Naive thymus-derived CD8-positive, alpha-beta T cell (primary cell): ENCODE measurements at places on chromosomes 12 and 14.

DNA sequence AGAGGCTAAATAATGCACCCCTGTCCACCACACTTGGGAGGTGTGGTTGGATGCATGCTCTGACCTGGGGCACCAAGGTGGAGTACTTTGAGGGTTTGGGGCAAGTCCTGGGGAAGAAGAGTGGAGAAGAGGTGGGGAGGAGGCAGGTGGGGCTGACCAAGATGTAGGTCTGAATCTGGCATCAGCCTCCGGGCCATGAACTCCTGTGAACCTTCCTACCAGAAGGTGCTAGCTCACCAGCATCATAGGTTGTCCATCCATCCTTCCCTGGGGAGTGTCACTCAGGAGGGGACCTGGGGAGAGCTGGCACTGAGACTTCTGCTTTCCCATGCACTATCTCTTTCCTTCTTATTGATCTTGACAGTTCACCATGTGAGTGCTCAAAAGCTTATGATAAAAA is 13.6 kb upstream of the EMP1 start:
- no peaks in the 10 kb centered on the region for H3K36me3 ChIP-seq
- H3K4me3 ChIP-seq = no peak overlapping the region
- DNase-seq = no peak
- peaks cover 23% of the 10 kb centered on the region for H3K4me1 ChIP-seq
- peaks cover 11% of the 10 kb centered on the region for H3K27me3 ChIP-seq

- H3K4me3 ChIP-seq = no peak overlapping the region
- no peaks in the 10 kb centered on the region for H3K36me3 ChIP-seq
- peaks cover 16% of the 10 kb centered on the region for H3K27me3 ChIP-seq
- H3K4me1 ChIP-seq = peaks cover 9% of the 10 kb centered on the region
- no peak overlapping the region for H3K27ac ChIP-seq
These were observed 21.3 kb upstream of the RFLNA start for GRCh38 chr12:124273630-124274029.

GRCh38 chr12:3604748-3605586 is 114.0 kb downstream of the PRMT8 start:
- H3K27me3 ChIP-seq = no peaks in the 10 kb centered on the region
- H3K4me3 ChIP-seq = no peak overlapping the region
- no peak overlapping the region for H3K27ac ChIP-seq
- no peak for DNase-seq
- H3K4me1 ChIP-seq = peaks cover 8% of the 10 kb centered on the region

- H3K27me3 ChIP-seq = peaks cover 8% of the 10 kb centered on the region
- DNase-seq = no peak
- H3K4me3 ChIP-seq = no peak overlapping the region
- H3K4me1 ChIP-seq = no peaks in the 10 kb centered on the region
These were observed 73.1 kb upstream of the MYL2 start for GRCh38 chr12:110993434-110993833.

GRCh38 chr14:20515846-20516245 is 10.5 kb downstream of the RNASE10 start:
- no peak overlapping the region for H3K27ac ChIP-seq
- H3K4me1 ChIP-seq = no peaks in the 10 kb centered on the region
- DNase-seq = no peak

GRCh38 chr12:29216266-29216665 is 67.2 kb downstream of the FAR2 start:
- no peak overlapping the region for H3K27ac ChIP-seq
- no peaks in the 10 kb centered on the region for H3K36me3 ChIP-seq
- H3K27me3 ChIP-seq = no peaks in the 10 kb centered on the region
- DNase-seq = no peak

DNA sequence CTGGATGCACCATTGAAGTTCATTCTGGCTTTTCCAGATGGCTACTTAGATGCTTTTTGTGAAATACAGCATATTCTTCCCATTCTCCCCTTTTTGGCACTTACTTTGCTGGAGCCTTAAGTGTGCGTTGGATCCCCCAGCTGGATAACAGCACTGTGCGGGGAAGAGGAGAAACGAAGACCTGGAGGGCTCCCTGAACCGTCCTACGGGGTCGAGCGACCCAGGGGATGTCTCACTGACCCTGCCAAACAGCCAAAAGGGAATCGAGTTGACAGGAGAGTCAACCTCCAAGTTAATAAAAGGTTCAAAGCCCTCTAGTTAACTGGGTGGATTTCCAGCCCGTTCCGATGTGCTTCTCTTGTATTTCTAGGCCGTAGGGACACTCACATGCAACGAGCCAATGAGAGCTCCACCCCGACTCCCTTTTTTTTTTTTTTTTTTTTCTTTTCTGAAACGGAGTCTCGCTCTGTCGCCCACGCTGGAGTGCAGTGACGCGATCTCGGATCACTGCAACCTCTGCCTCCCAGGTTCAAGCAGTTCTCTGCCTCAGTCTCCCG is 1.0 kb upstream of the CAMKK2 start:
- peaks cover 7% of the 10 kb centered on the region for H3K4me1 ChIP-seq
- peak overlapping the region; percentile 81 for H3K4me3 ChIP-seq
- no peaks in the 10 kb centered on the region for H3K36me3 ChIP-seq
- no peaks in the 10 kb centered on the region for H3K27me3 ChIP-seq
- no peak for DNase-seq
- H3K27ac ChIP-seq = peak overlapping the region; percentile 34

GRCh38 chr12:49824416-49824815 is 3.8 kb downstream of the NCKAP5L start:
- H3K27me3 ChIP-seq = no peaks in the 10 kb centered on the region
- H3K4me1 ChIP-seq = peaks cover 36% of the 10 kb centered on the region
- DNase-seq = no peak

- H3K27me3 ChIP-seq = peaks cover 41% of the 10 kb centered on the region
- H3K36me3 ChIP-seq = no peaks in the 10 kb centered on the region
- H3K27ac ChIP-seq = no peak overlapping the region
- H3K4me3 ChIP-seq = no peak overlapping the region
- DNase-seq = no peak
These were observed 160.6 kb downstream of the MON2 start for GRCh38 chr12:62627181-62627580.

- H3K4me3 ChIP-seq = no peak overlapping the region
- no peak for DNase-seq
- H3K4me1 ChIP-seq = no peaks in the 10 kb centered on the region
- no peak overlapping the region for H3K27ac ChIP-seq
These were observed 11.9 kb downstream of the NPAS3 start for GRCh38 chr14:32950584-32950983.

- no peak for DNase-seq
- H3K4me1 ChIP-seq = peaks cover 1% of the 10 kb centered on the region
- no peaks in the 10 kb centered on the region for H3K36me3 ChIP-seq
- H3K27me3 ChIP-seq = peaks cover 42% of the 10 kb centered on the region
These were observed 35.2 kb upstream of the DLK1 start for GRCh38 chr14:100691395-100692056.

DNA sequence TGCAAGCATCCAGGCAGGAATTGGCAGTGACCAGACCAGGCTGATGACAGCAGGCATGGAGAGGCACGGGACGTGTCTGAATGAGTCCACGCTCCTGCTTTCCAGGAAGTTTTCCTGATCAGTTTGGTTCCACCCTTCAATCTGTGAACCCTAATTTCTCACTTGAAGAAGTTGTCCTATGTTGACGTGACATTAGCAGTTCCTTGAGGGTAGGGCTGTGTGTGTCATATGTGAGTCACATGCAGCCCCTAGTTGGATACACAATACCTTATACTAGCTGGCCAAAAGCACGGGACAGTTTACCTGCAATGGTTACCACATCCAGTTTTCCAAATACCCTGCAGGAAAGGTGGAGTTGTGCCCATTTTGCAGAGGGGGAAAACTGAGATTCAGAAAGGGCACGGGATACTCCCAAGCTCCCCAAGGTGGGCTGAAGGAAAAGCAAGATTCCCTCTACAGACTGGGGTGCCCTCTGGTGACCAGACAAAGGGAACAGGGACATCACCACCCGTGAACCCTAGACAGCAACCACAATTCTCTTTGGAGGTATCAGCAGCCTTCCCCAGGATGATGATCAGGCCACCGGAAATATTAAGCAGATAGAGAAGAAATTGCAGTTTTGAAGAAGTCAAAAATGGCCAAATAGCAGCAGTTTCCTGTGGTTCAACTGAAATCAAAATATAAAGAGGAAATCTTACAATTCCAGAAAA is 194.5 kb downstream of the PHETA1 start:
- no peaks in the 10 kb centered on the region for H3K36me3 ChIP-seq
- no peak overlapping the region for H3K27ac ChIP-seq
- no peak overlapping the region for H3K4me3 ChIP-seq
- peaks cover 1% of the 10 kb centered on the region for H3K4me1 ChIP-seq
- H3K27me3 ChIP-seq = peaks cover 33% of the 10 kb centered on the region
- DNase-seq = no peak

DNA sequence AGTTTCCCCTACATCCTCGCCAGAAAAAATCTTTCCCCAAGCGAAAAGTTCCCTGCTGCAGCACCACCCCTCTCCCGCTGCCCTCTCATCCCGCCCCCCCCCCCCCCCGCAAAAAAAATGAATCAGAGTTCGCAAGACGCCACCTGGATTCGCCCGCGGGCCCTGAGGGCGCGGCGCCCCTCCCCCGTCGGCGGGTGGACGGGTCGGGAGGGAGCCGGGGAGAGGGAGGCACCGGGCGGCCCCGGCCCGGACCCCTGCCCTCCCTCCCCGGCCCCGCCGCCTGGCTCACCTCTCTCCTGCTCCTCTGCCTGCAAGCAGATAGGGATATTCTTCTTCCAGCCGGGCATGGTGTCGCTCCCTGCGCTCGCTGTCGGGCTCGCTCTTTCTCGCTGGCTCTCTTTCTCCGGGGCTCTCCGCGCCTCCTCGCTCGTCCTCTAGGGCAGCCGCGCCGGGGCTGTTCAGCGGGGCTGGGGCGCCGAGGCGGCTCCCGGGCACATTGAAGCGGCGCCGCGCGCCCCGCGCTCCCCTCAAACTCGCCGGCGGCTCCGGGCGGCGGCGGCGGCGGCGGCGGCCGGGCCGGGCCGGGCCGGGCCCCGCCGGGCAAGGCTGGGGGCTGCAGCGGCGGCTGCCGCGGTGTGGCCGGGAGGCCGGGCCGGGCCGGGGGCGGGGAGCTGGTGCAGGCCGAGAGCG is 200.3 kb upstream of the CAND1 start:
- peaks cover 49% of the 10 kb centered on the region for H3K27me3 ChIP-seq
- no peak for DNase-seq
- H3K27ac ChIP-seq = peak overlapping the region; percentile 89
- H3K4me3 ChIP-seq = peak overlapping the region; percentile 95
- peaks cover 25% of the 10 kb centered on the region for H3K4me1 ChIP-seq
- H3K36me3 ChIP-seq = no peaks in the 10 kb centered on the region

DNA sequence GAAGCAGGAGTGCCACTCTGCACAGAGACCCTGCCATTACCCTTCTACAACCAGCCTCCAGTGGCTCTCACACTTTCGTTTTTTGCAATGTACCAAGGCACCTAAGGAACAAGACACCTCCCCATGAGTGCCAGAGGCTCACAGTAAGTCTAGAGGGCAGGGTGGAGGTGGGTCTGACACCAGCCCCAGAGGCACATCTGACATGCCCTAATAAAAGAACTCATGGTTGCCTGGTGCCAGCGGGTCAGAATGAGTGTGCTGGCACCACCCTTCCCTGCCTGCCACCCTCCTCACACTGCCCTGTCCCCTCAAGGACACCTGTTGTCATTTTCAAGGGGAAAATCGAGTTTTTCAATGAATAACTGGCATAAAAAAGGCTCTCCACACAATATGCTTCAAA is 161.2 kb downstream of the FOXN3 start:
- no peak for DNase-seq
- peaks cover 4% of the 10 kb centered on the region for H3K36me3 ChIP-seq
- H3K4me3 ChIP-seq = no peak overlapping the region
- peak overlapping the region; percentile 12 for H3K27ac ChIP-seq
- H3K27me3 ChIP-seq = no peaks in the 10 kb centered on the region
- peaks cover 67% of the 10 kb centered on the region for H3K4me1 ChIP-seq

- no peak for DNase-seq
- H3K27ac ChIP-seq = no peak overlapping the region
- no peaks in the 10 kb centered on the region for H3K27me3 ChIP-seq
- no peaks in the 10 kb centered on the region for H3K4me1 ChIP-seq
These were observed 66.6 kb upstream of the SCN8A start for GRCh38 chr12:51524386-51524901.

DNA sequence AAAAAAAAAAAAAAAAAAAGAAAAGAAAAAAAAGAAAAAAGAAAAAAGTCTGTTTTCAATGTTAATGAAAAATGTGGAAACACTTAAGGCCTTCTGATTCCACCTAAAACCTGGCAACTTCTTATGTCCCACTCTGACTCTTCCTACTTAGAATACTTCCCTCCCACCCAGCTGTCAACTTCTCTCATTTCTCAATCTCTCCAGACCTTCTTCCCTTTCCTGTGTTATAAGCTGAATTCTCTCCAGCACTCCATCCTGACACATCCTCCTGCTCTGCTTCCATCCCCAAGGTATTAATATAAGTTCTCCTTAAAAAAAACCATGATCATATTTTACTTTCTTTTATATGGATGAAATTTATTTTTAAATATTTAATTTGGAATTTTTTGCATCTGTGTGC is 20.3 kb upstream of the TMTC1 start:
- no peak overlapping the region for H3K27ac ChIP-seq
- no peaks in the 10 kb centered on the region for H3K27me3 ChIP-seq
- no peaks in the 10 kb centered on the region for H3K4me1 ChIP-seq
- no peaks in the 10 kb centered on the region for H3K36me3 ChIP-seq
- no peak overlapping the region for H3K4me3 ChIP-seq
- DNase-seq = no peak

GRCh38 chr14:101234244-101234937 is 326.9 kb upstream of the DIO3 start:
- no peak for DNase-seq
- no peaks in the 10 kb centered on the region for H3K36me3 ChIP-seq
- no peak overlapping the region for H3K4me3 ChIP-seq
- peaks cover 7% of the 10 kb centered on the region for H3K27me3 ChIP-seq

GRCh38 chr14:95601650-95602049 is 66.8 kb downstream of the GLRX5 start:
- peaks cover 46% of the 10 kb centered on the region for H3K27me3 ChIP-seq
- H3K27ac ChIP-seq = no peak overlapping the region
- no peaks in the 10 kb centered on the region for H3K36me3 ChIP-seq
- H3K4me3 ChIP-seq = no peak overlapping the region

DNA sequence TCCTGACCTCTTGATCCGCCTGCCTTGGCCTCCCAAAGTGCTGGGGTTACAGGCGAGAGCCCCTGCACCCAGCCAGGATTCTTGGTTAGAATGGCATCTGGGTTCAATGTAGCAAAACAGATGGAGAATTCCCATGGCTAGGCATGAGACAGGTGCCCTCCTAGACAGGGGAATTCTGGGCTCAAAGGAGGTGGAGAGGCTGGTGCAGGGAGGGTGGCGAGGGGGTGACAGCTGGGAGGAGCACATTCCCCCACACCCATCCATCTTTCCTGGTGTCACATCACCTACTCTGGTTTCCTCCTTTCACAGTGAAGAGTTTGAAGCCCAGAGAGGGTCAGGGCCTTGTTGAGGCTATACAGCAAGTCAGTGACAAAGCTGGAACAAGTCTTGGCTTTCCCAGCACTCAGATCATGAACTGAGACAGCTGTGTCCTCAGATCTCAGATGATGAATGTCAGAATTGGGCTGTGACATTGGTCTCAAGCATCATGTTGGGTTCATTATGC is 2.8 kb downstream of the SERPINA1 start:
- no peak for DNase-seq
- no peaks in the 10 kb centered on the region for H3K27me3 ChIP-seq
- H3K36me3 ChIP-seq = no peaks in the 10 kb centered on the region
- no peak overlapping the region for H3K4me3 ChIP-seq
- no peak overlapping the region for H3K27ac ChIP-seq

- H3K4me1 ChIP-seq = peaks cover 5% of the 10 kb centered on the region
- H3K27me3 ChIP-seq = peaks cover 50% of the 10 kb centered on the region
- no peak overlapping the region for H3K4me3 ChIP-seq
- no peak overlapping the region for H3K27ac ChIP-seq
These were observed 76.7 kb upstream of the RGS6 start for GRCh38 chr14:71855399-71856036.
